NCI-H510A treated with DMSO at 0.1 percent for 48 hours (cell line): ENCODE measurements at places on chromosomes 12 and 14.

- DNase-seq = no peak
These were observed 7.2 kb upstream of the LGALS3 start for GRCh38 chr14:55121628-55122439.

- no peak for DNase-seq
These were observed 18.6 kb downstream of the LRTM2 start for GRCh38 chr12:1838994-1839365.

DNA sequence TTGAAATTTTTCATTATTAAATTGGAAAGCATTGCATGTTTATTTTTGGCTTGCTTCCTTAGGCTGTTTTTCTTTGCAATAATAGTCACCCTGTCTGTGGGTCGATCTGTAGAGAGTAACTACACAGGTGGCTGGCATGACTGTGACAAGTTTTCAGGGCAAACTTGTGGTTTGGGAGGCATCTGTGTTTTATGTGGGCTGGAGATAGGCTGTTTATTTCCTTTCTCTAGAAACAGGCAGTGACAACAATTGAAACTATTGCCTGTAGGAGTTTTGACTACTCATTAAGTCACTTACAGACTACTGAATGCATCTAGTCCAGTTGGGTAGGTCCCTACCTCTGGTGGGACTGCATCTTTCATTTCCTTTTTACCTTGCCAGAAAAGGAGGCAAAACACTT is 155.6 kb downstream of the DYRK2 start:
- DNase-seq = no peak

DNA sequence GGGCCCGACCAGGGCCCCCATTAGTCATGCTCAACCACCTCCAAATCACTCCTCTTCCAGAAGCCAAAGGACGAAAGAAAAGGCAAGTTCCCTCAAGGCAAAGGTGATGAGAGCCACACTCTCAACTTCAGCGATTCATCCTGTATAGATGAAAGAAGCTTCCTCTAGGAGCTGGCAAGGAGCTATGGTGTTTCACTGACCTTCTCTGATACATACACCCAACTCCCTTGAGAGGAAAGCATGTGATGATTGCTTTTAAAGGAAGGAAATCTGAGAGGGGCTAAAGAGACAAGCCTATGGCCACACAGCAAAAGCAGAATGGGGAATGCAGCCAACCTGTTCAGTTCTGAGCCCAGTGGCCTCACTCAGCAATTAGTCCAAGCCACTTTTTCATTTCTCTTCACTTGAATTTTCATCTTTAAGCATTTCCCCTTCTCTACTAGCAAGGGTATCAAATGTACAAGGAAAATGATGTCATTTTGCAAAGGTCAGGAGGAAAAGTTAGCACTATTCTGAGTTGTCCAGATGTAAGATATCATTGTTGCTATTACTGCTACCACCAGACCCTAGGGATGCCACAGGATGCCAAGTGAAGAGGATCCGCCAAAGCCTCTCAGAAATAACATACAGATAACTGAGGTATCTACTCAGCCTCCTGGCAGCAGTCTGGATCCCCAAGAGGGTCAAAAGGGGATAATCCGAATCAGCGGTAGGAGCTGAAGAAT is 82.5 kb downstream of the MAP3K9 start:
- DNase-seq = no peak

GRCh38 chr12:119659289-119659897 is 8.5 kb upstream of the PRKAB1 start:
- DNase-seq = peak; percentile 81

DNA sequence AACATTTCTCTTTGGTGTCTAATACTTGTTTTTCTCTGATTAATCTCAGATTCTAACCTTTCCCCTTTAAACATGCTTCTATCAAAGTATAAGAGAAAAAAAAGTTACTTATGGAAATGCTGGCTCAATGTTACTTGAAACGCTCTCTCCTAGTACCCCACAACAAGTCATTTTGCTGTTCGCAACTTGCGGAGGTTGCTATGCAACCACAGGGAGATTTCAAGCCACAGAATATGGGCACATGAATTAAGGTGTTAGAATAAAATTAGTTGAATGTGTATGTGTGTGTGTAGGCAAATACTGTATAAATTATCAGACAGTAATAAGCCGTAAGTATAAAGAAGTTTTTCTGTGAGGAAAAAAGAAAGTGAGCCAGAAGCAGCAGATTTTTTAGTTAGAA is 80.6 kb downstream of the CCDC59 start:
- DNase-seq = no peak

GRCh38 chr14:22897357-22897756 is 14.3 kb downstream of the REM2 start:
- DNase-seq = no peak

GRCh38 chr14:74474376-74474775 is 18.7 kb downstream of the NPC2 start:
- DNase-seq = no peak

GRCh38 chr12:26987634-26988424 is 26.4 kb downstream of the TM7SF3 start:
- no peak for DNase-seq

DNA sequence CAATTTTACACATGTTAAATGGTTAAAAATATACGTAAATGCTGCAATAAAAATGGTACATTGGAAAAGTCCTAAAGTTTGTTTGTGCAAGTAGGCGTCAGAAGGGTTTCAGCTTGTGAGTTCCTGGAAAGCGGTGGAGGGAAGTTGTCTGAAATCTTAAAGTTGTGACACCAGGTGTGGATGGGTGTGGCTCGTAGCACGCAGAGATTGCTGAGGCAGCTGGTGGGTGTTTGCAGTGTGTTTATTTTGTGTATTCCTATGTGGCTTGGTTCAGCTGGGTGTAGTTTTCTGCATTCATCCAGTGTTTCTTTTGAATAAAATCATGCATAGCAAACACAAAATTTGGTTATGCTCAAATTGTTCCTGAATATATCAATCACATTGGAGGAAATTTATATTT is 136.8 kb upstream of the TBX3 start:
- peak; percentile 11 for DNase-seq

DNA sequence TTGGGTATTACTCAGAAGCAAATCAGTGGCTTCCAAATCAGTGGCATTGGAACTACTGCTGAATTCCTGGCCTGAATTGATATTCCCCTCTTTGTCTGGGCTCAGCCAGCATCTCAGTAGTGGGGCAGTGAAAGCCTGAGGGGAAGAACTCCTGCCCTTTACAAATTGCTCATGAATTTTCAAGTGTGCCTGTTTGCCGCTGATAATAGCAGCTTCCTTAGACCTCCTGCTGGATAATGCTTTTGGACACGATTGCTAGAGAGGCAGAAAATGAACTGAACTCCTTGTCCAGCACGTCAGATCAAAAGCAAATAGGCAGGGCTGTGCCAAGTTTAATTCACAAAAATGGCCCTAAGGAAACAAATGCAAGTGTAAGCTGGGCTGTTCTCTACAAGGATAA is 91.3 kb upstream of the GZMB start:
- DNase-seq = no peak

GRCh38 chr12:65217086-65217485 is 47.7 kb downstream of the LEMD3 start:
- no peak for DNase-seq

DNA sequence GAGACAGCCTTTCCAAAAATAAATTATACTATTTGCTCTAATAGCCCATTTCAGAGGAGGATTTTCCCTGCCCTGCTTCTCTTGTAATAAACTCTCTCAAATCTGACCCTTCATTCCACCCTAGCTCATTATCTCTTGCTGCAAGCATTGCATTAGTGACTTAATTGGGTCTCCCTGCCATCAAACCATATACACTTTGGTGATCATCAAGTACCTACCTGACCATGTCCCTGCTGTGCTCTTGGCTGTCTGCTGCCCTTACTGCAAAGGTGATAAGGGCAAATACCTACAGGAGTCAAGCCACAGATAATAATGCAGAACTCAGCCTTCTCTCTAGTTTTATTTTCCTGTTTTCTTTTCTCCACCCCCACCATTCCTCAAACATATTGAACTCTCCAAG is 88.4 kb downstream of the LIN7A start:
- DNase-seq = peak; percentile 44

DNA sequence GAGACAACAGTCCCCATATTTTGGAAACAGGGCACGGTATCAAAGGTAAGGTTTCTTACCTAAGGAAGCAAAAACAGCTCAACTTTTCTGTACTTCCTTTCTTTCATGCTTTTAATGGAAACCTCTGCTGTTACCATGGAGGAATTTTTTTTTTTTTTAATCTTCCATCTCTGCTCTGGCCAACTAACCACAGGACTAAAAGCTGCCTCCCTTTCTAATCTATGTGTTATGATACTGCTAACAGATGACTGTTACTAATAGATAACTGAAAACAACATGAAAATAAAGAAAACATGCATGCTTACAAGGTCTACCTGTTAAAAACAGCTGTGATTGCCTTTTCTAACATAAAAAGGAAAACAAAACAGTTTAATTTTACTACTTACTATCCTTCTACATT is 168.4 kb downstream of the SOX5 start:
- DNase-seq = no peak

DNA sequence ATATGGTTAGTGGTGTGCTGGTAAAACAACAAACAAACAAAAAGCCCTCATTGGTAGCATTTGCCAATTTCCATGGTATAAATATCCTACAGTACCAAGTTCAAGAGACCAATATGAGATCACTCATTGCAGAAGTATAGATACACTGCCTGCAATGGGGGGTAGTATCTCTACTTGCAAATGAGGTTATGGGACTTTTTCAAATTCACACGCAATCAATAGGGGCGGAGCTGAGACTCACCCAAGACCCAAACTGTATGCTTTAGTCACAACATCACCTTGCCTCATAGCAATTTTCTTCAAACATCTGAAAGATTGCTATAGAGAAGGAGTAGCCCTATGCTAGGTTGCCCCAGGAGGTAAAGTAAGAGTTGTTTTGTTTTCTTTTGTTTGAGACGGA is 93.7 kb downstream of the VCPKMT start:
- DNase-seq = no peak

- no peak for DNase-seq
These were observed 37.6 kb downstream of the TMEM116 start for GRCh38 chr12:111975161-111975931.
